WERI-Rb-1 (cell line): ENCODE measurements at places on chromosomes 4 and X.
A peak's percentile ranks its signal among the peaks of the same experiment; 100 is the strongest.

GRCh38 chr4:79964400-79965211 lies 108.4 kb downstream of the ANTXR2 start:
- DNase-seq: peak; percentile 25

DNA sequence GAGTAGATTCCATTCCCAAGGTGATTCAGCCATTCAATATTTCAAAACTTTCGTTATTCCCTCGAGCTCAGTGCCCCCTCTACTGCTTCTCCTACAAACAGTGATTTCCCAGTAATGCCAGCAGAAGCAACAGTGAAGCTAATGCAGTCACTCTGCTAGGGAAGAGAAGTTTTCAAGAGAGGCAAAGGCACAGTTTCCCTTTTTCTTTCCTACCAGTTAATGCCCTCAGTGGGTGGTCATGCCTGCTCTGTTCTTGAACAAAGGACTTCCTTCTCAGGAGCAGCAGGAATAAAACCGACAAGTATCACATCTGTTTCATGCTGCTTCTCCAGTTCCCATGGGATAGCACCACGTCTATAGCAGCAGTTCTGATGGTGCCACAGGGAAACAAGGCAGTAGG lies 317.2 kb downstream of the TENM3 start:
- no peak for DNase-seq

- DNase-seq: no peak
Measured at GRCh38 chr4:53852343-53852742, 212.1 kb downstream of the CHIC2 start.

GRCh38 chr4:52241916-52242315 lies 190.8 kb downstream of the SPATA18 start:
- DNase-seq: no peak

DNA sequence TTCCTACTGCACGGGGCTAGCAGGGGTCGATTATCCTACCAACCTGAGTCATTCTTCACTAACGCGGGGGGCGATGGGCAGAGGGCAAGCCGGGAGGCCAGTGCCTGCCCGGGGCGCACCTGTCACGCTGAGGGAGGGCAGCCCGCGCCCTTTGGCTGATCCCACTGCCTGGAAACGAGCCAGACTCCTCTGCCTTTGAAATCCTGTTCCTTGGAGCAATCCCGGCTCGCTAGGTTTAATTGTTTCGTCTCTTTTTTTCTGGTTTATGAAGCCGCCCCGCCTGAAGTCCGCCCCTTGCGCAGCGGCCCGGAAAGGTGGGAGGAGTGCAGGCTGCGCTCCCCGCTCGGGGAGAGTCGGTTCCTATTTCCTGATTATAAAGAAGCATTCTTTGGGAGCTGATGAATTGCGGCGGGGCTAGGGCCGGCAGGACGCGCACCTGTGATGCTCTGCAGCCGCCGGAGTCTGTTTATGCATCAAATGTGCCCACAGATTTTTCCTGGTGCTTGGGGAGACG lies 484.2 kb downstream of the BCOR start:
- DNase-seq: peak; percentile 61

DNA sequence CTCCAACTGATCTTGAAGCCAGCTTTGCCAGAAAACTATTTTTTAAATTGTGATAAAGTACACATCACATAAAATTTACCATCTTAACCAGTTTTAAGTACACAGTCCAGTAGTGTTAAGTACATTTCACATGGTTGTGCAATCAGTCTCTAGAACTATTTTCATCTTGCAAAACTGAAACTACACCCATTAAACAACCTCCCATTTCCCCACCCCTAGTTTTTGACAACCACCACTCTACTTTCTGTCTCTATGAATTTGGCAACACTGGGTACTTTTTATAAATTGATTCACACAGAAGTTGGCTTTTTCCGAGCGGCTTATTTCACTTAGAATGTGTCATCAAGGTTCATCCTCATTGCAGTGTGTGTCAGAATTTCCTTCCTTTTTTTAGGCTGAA lies 31.0 kb downstream of the TRPC5 start:
- no peak for DNase-seq

DNA sequence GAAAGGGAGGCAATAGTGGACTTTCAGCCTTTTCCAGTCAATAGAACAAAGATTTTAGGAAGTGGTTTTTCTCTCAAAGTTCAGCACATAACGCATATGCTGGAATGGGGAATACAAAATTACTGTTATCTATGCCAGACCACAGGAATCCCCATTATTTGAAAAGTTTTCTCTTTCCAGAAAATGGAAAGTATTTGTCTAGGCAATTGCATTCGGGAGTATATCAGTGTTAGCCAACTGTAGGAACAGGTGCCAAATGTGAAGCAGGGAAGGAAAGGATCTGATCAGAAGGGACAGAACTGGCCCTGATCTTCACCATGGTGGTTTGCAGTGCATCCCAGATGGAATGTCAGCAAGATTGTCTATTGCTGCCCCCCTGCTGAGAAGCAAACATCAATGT lies 213.6 kb downstream of the CPE start:
- DNase-seq: no peak

GRCh38 chrX:121851033-121851432 lies 803.6 kb downstream of the GLUD2 start:
- no peak for DNase-seq

GRCh38 chr4:152104901-152105357 lies 344.1 kb upstream of the GATB start:
- no peak for DNase-seq

- DNase-seq: no peak
Measured at GRCh38 chr4:82267506-82267905, 106.3 kb downstream of the HNRNPD start.

GRCh38 chr4:3482707-3483106 lies 19.6 kb downstream of the DOK7 start:
- DNase-seq: no peak

- DNase-seq: no peak
Measured at GRCh38 chr4:3046623-3047022, 27.7 kb downstream of the HTT-AS start.

GRCh38 chr4:159481936-159482335 lies 379.1 kb downstream of the RAPGEF2 start:
- no peak for DNase-seq

DNA sequence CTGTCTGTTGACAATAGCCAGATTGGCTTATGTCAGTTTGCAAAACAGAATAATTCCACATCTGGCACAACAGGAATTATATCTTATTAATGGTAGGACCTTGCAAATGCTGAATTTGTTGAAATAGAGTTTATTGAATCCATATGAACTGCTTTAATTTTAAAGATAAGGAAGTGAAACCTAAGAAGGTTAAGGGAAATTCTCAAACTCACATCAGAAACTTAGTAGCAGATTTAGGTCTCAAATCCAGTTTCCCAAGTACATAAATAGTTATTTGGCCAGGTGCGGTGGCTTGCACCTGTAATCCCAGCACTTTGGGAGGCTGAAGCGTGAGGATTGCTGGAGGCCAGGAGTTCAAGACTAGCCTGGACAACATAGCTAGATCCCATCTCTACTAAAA lies 117.1 kb downstream of the HNRNPD start:
- DNase-seq: no peak

GRCh38 chr4:64464581-64464980 lies 55.3 kb upstream of the TECRL start:
- no peak for DNase-seq

- no peak for DNase-seq
Measured at GRCh38 chrX:56429581-56429980, 133.8 kb upstream of the UBQLN2 start.

DNA sequence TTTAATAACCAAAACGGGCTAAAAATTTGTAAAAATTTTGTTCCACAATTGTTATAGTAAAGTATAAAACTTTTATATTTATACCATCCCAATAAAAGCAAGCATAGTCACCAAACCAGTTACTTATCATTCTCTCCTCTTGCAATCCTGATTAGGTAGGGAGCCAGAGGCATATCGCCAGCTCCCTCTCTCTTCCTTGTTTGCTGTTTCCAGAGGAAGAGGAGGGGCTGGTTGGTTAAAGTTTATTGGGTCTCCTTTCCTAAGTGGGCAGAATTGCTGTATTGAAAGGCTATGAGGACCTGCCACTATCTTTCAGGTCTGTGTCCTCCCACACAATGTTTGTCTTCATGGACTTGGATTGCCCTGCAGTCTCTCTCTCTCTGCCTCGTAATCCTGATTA lies 29.6 kb upstream of the BBS12 start:
- no peak for DNase-seq

DNA sequence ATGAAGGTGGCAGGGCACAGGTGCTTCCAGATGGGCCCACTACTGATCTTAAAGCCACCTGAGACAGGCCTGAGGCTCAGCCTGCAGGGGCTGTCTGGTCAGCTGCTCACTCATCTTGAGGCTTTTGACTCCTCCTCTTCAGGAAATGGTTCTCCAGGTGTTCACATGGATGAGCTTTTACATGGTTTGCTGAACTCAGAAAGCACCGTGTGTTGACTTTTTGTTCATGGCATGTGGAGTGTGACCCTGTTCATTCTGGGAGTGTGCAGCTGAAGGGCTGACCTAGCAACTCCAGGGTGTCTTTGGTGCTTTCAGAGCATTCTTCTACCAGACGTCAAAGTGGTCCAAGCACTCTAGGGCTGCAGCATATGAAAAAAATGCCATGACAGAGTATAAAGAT lies 111.1 kb downstream of the CCNG2 start:
- no peak for DNase-seq

GRCh38 chrX:21816136-21816535 lies 23.3 kb upstream of the MBTPS2 start:
- DNase-seq: no peak

- DNase-seq: no peak
Measured at GRCh38 chr4:8028884-8029568, 89.4 kb upstream of the AFAP1 start.

- DNase-seq: no peak
Measured at GRCh38 chr4:41614519-41614918, 76.6 kb downstream of the LIMCH1 start.

GRCh38 chr4:82268050-82268825 lies 105.6 kb downstream of the HNRNPD start:
- DNase-seq: peak; percentile 67

- DNase-seq: no peak
Measured at GRCh38 chrX:9912351-9913145, 54.6 kb upstream of the CLDN34 start.

DNA sequence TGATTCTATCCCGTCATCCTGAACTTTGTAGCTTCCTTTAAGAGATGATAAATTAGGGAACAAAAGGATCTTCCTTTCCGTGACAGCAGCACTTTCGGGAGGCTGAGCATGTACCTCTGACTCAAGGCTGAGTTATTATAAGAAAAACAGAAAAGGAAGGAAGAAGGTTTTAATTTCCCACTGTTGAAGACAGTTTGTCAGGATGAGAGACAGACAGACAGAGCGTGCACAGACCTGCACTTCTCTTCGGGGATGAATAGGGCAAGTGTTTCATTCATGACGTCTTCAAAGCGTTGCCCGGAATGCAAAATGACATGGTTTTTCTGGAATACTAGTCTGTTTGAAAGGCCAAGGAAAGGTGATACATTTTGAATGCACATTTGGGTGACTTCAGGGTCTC lies 405.3 kb upstream of the FAT1 start:
- DNase-seq: no peak

DNA sequence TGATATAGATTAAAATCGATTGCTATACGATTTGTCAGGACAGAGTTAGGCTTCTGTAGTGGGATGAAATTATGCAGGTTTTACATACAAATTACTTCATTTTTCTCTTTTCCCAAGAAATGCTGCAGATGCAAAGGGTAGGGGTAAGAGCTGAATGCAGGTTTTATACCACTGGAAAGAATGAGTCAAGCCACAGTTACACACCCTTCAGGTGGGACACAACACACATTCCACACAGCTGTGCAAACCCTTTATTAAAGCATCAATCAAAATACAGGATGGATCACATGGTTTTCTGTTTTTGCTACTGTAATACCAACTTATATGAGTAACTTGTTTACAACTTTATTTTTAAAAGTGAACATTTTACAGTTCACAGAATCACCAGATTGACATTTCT lies 39.8 kb downstream of the MFAP3L start:
- no peak for DNase-seq

DNA sequence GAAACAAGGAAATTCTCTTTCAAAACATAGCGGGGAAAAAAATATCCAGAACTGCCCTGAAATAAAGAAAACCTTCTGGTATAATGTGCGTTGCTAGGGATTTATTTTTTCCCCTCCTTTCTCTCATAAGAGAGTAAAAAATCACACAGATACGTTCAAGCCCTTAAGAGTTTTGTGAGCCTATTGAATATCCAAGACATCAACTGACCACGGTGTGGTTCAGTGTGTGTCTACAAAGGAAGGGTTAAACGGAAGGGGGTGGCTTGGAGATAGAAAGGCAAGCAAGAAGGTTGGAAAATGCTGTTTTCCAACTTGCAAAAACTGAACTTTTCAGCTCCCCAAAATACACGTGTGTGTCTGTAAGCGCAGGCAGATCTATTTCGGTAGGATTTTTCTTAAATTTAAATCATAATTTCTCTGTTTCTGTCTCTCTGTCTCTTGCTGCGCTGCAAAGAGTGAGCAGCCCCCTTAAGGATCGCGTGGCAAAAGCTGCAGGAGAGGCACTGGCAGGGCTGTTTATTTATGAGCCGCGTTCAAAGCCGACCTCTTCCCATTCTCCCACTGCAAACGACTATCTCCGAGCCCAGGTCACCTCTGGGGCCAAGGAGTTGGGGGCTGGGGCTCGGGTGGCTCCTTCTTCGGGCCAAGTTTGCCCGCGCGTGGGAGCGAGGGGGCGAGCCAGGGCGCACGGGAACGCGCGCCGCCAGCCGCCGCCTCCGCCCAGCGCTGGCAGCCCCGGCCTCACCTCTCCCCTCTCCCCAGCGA lies 492 bp upstream of the SLIT2 start:
- no peak for DNase-seq

DNA sequence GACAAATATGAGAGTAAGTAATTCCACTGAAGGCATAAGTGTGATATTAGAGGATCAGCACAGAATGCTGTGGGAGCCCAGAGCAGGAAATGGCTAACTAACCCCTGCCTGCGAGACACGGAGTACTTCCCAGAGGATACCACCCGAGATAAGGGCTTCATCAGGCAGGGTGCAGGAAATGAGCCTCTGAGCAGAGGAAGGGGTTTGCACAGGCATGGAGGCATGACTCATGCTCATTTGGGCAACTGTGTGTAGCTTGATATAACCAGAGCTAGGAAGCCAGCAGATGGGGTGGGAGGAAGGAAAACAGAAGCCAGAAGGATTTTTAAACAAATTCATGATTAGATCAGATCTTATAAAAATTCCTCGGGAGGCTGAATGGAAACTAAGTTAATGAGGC lies 70.0 kb upstream of the TSPAN5 start:
- DNase-seq: no peak

DNA sequence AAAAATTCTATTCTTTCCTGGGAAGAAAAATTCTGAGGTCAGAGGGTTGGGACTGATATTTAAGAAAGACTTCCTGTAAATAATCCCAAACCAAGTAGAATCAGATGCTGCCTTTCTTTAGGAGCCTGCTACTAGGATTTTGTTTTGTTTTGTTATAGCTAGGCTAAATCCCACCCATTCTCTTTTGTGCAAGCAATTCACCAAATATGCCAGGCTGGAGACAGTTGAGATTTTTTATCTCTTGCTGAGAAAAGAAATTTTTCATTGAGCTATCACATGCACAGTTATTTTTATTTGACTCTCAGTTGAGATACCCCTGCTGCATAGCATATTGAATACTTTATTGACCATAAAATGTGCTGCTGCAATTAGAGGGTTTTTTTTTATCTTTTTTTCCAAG lies 196.0 kb downstream of the KCNIP4 start:
- DNase-seq: no peak
